ENCODE measurements at places on chromosomes 13 and 19.
A peak's percentile ranks its signal among the peaks of the same experiment; 100 is the strongest.

- no peak for DNase-seq
These were observed at the start of gene CD177 for GRCh38 chr19:43353606-43354304. CD177 (plus strand) TSS chr19:43353686; CDS start chr19:43353715, 29 bp downstream.

DNA sequence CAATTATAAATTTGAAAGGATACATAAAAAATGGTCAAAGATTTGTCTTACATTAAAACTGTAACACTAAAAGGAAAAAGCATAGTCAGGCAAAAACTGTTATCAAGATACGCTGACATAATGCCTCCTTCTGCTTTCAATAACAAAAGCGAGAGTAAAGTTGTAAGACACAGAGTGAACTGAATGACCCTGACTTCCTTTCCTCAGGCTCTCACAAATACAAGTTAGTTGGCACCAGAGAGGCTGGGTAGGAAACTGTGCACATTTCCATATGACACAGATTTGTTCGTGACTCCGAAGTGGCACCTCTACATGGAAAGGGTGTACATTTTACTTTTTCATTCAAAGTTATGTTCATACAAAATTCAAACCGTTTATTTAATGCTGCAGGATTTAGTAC is 15.4 kb downstream of the FGF14 start:
- DNase-seq = no peak

GRCh38 chr13:112131713-112132113 is 64.8 kb downstream of the SOX1 start:
- DNase-seq = no peak

DNA sequence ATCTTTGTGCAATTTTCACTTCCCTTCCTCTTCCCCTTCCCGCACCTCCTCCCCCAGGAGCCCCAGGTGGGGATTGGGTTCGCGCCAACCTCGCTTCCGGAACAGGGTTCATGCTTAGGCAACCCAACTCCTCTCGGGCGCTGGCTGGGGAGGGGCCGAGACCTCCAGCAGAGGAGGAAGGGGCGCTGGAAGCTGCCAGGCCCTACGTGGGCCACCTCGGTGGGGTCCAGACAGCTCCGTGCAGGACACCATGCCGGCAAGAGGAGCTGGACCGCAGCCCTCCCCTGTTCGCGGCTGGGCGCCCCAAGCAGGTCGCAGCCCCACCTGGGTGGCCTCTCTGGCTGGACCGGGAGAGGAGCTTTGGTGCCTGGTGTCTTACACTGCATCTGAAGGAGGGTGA is 91.1 kb downstream of the SPACA7 start:
- no peak for DNase-seq

GRCh38 chr19:15432629-15433518 is 14.1 kb upstream of the AKAP8L start:
- DNase-seq = peak; percentile 64

DNA sequence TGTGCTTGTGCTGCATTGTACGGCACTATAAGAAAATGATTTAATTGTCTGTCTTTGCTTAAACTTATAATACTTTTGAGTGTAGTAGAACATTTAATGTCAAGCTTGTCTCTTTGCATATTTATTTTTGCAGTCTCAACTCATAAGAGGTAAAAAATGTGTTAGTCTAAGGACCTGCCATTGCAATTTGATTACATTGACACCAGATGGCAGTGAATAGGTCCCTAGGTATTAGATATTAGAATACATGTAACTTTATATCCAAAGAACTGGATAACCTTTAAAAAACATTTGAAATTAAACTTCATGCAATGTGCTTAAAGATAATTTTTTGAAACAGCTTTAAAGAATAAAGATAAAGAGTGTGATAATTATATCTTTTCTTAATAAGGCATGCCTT is 1421.3 kb downstream of the OLFM4 start:
- no peak for DNase-seq

GRCh38 chr13:20461481-20461859 is 64.2 kb downstream of the CRYL1 start:
- DNase-seq = peak; percentile 30

GRCh38 chr13:52010890-52011631 is at the start of gene ATP7B:
ATP7B (minus strand) TSS chr13:52011450; CDS start chr13:52011337, 113 bp downstream.
- no peak for DNase-seq

GRCh38 chr13:98975822-98976261 is 2.0 kb downstream of the DOCK9 start:
- no peak for DNase-seq

DNA sequence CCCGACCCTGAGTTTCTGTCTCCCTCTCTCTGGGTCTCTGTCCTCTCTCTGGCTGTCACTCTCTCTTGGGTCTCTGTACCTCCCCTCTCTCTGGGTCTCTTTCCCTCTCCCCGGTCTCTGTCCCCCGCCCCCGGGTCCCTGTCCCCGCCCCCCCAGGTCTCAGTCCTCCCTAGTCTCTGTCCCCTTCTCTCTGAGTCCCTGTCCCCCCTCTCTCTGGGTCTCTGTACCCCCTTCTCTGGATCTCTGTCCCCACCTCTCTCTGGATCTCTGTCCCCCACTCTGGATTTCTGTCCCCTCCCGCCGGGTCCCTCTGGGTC is 2.3 kb upstream of the FTL start:
- DNase-seq = no peak

DNA sequence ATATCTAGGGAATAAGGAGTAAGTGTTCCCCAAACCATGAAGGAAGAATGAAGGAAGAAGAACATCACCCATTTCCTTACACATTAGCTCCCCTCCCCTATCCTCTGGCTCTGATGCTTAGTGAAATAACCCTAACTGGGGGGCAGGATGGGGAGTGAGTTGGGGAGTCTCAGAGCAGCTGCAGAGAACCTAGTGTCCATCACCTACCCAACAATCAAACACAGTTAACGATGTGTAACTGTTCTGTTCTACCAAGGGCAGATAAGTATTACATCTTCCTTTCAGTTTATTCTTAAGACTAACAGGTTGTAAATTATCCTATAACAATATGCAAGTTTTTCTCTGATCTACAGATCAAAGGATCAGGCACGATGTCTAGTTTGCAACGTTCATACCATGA is 12.8 kb downstream of the ELF1 start:
- DNase-seq = no peak

DNA sequence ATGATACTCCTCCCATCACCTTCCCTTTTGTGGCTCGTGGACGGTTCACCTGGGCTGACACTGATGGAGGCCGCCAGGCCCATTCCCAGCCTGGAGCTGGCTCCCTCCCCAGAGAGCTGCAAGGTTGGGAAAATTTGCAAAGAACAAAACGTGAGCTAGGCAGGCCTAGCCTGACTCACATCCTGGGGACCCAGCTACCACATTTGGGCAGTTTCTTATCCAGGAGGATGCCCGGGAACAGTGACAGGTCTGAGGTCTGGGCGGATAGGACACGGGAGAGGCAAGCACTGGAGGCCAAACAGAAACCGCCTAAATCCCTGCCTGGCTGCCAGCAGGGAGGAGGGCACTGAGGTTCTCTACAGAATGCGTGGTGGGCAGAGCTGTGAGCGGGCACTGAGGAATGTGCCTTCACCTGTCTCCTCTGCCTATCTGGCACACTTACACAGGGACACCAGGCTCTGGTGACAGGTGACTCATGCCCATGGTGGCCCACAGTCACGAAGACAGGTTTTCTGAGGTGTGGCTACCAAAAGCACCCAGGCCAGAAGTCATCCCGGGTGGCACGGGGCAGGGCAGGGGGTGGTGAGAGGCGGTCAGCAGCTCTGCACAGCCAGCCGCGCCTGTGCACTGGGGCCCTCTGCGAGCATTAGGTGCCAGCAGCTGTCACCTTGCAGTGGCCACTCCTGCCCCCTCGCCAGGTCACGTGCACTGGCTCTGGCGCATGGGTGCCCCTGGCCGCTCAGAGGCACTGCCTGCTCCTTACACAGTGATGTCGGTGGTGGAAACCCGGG is 23.2 kb downstream of the SH3GL1 start:
- DNase-seq = peak; percentile 76

DNA sequence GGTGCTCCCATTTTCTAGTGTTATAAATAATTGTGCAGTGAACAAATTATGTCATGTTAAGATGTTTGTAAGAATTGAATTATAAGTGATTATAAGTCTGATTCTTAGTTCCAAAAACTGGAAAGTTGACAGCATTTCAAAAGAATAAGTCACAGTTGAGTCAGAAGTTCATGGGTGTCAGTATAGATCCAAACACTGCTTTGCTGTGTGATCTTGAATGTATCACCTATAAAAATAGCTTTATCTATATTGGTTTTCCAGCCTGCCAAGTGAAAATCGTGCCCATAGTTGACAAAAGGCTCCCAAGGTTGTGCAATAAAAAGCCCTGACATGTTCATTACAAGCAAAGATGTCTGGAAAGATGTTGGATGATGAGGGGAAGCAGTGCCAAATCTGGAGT is 336.0 kb downstream of the MTUS2 start:
- DNase-seq = no peak

GRCh38 chr19:45477713-45478453 is 10.1 kb downstream of the FOSB start:
- no peak for DNase-seq

DNA sequence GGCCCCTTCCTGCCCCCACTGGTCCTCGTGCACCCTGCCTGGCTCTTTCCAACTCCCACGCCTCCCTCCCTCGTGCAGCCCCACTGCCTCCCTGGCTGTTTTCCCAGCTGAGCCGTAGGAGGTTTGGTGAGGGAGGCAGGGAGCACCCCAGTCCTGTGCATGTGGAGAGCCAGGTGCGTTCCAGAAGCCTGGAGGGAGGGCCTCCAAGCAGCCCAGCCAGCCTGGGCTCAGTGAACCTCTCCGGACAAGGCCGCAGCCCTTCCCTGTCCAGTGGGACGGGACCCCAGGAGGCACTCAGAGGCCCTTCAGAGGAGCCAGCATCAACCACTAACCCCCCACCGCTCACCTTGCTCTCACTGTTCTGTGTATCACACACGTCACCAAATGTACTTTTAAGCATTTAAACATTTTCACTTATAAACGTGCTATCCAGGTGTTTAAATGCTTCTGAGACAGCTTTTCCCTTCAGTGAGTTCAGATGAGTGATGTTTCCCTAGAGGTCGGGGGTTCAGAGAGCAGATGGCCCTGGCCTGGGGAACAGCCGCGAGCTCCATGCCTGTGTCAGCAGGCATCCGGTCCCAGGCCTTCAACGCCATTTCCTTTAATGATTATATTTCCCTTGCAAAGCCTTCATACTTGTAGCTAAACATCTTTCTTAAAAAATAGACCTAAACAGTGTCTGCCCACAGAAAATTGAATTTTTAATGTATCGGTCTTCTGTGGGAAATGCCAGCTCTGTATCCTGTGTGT is 122.6 kb downstream of the ATP11A start:
- no peak for DNase-seq

GRCh38 chr13:95388420-95389079 is 87.3 kb upstream of the ABCC4 start:
- no peak for DNase-seq

DNA sequence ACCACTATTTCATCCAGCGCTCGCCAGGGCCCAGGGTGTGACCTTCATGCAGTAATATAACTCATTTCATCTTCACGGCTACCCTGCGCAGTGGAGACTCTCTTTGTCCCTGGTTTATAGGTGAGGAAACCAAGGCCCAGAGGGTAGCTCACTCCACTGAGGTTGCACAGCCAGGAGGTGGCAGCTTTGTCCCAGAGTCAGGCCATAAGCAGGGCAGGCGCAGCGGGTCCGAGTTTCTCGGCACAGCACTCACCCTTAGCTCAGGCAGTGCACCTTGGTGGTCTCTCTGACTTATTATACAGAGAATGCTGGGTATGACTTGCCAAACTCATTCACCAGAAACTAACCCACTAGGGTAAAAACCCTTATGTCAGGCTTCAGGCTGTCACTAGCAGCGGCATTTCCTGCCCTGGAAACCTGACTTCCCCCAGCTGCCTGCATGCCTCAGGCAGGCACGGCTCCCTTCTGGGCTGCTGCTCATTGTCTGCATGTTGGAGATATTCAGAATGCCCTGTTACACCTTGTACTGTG is 24.5 kb downstream of the PPP5C start:
- no peak for DNase-seq

DNA sequence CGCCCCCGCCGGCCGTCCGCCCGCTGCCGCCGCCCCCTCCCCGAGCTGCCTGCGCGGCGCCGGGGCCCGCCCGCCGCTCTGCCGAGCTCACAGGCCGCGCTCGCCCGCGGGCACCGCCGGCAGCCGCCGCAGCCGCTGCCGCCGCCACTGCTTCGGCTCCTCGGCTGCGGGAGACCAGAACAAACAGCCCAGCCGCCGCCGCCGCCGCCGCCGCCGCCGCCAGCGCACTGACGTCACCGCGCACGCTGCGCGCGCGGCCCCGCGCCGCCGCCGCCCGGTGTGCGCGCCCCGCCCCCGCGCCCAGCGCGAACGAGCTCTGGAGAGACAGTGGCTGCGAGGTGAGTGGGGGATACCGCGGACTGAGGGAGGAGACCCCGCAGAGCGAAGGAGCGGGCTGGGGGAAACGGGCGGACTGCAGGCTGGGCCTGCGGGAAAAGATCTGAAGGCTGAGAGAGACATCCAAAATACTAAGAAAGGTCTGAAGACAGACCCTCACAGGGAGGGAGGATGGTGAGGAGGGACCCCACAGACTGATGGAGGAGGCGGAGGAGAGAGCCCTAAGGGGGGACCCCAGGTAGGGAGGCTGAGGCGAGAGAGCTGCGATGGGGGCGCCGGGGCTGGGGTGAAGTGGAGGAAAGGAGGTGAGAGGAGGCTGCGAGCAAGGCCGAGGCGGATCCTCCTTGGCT is at the start of gene BRD4:
BRD4 (minus strand) TSS at position 229 of the 686 bp plus-strand sequence. CDS start 59,440 bp downstream, outside the sequence.
- peak; percentile 21 for DNase-seq

- peak; percentile 16 for DNase-seq
These were observed 13.1 kb downstream of the EPS8L1 start for GRCh38 chr19:55088543-55089341.

DNA sequence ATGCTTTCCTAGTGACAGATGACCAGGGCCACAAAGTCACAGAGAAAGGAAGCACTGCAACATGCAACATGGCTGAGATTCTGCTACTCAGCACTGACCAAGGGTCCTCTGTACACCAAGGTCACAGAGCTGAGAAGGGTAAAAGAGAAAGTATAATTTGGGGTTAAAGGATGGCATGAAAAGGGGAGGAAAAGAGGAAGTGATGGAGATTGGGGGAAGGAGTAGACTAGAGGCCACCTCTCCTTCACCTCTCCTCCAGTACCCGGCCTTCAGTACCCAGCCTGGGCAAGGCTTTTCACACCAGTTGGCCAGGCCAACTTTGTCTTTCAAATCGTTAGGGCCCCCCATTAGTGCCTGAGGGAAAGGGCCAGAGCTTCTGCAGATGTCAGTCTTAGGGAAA is 6.3 kb upstream of the RPS19 start:
- no peak for DNase-seq

DNA sequence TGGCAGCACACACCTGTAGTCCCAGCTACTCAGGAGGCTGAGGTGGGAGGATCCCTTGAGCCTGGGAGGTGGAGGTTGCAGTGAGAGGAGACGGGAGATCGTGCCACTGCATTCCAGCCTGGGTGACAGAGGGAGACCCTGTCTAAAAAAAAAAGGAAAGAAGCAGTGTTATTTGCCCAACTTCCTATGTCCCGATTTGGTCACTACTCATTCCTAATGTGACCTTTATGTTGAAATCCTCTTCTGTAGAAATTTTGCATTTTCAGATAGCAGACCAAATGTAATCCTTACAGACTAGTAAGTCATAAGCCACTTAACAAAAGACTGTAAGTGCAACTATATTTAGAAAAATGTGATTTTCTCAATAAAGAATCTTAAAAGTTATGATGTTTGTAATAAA is 18.2 kb upstream of the STK24 start:
- no peak for DNase-seq

- DNase-seq = no peak
These were observed 892.5 kb upstream of the SLC10A2 start for GRCh38 chr13:103958691-103959090.

- DNase-seq = no peak
These were observed 8.8 kb downstream of the GIPR start for GRCh38 chr19:45676851-45677263.

GRCh38 chr19:1508507-1508856 is 4.3 kb downstream of the ADAMTSL5 start:
- no peak for DNase-seq

GRCh38 chr13:109744512-109745051 is 41.8 kb downstream of the IRS2 start:
- DNase-seq = no peak

Data from RCC 7860 (cell line).